ENCODE measurements at places on chromosomes 4 and X.

DNA sequence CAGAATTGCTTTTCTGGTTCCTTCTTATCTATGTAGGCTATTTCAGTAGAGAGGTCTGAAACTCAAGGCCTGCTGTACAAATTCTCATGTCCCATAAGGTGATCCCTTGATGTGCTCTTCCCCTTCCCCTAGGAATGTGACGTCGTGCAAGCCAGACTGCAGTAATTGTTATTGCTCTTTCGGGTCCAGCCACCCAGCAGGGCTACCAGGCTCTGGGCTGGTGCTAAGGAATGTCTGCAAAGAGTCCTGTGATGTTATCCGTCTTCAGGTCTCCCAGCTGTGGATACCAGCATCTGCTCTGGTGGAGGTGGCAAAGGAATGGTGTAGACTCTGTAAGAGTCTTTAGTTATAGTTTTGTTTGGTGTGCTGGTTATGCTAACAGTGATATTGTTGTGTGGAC lies 378.7 kb downstream of the C4orf33 start:
- DNase-seq = no peak

DNA sequence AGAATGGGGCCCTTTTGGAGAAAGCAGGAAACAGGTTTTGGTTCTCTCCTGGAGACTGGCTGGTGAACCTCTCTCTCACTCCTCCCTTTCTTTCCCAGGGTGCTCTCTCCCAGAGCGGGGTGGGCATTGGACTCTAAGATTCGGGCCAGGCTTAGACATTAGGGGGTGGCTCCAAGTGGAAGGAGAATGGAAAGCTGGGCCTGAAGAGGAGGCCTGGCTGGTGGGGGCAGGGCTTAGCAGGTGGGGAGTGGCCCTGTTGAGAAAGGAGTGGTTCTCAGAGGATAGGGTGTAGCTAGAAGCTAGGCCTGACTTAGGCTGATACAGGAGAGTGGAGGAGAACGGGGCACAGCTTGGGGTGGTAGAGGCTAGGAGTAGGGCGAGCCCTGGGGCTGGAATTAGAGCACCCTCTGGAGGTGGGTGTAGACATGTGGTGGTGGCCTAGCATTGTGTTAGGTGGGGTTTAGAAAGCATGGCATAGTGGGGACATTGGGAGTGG lies 5.7 kb downstream of the PLP2 start:
- peak; percentile 94 for DNase-seq

- no peak for DNase-seq
These were observed 264.9 kb upstream of the ZC4H2 start for GRCh38 chrX:65241059-65241721.

- no peak for DNase-seq
These were observed 29.4 kb upstream of the TAB3 start for GRCh38 chrX:30918480-30918879.

DNA sequence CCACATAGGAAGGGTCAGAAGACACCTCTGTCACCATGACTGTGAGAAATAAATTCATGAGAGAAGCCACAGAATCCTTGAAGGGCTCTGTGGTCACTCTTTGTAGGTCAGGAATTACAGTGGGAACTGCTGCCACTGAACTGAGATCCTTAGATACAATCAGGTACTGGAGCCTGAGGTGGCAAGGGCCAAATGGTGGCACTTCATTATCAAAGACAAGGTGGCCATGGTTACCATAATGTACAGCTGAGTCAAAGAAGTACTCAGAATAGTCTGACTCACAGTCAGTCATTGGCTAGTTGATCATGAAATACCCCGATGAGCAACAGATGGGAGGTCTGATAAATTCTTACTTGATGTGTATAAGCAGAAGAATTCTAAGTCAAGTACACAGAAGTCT lies 131.9 kb downstream of the RTL3 start:
- no peak for DNase-seq

DNA sequence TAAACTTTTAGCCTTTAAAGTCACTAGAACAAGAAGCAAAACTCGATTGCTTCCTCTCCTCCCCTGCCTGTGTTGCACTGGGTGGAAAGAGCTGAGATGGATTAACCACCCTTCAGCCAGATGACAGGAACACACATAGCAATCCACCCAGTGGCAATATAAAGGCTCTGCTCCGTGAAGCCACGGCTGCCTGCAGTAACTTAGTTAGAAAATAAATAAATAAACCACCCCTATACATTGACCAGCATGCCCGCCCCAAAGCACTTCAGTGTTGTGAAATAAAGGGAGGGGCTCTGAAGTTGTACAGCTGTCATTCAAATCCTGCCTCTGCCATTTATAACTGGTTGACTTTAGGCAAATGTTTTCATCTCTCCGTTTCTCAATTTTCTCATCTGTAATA lies 217.1 kb upstream of the LDB2 start:
- no peak for DNase-seq

DNA sequence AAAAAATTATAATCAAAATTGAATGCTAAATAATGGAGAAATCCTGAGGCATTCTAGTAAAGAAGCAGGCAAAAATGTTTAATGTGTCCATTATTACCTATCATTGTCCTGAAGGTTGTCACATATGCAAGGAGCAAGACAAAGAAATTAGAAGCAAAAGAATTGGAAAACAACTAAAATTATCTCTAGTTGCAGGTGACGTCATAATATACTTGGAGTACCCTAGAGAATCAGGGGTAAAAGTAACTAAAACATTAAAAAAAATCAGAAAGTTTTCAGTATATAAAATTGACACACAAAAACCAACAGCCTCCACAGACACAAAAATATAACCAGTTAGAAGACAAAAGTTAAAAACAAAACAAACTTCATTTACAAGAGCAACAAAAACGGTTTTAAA lies 21.4 kb downstream of the MAGEA1 start:
- DNase-seq = no peak

DNA sequence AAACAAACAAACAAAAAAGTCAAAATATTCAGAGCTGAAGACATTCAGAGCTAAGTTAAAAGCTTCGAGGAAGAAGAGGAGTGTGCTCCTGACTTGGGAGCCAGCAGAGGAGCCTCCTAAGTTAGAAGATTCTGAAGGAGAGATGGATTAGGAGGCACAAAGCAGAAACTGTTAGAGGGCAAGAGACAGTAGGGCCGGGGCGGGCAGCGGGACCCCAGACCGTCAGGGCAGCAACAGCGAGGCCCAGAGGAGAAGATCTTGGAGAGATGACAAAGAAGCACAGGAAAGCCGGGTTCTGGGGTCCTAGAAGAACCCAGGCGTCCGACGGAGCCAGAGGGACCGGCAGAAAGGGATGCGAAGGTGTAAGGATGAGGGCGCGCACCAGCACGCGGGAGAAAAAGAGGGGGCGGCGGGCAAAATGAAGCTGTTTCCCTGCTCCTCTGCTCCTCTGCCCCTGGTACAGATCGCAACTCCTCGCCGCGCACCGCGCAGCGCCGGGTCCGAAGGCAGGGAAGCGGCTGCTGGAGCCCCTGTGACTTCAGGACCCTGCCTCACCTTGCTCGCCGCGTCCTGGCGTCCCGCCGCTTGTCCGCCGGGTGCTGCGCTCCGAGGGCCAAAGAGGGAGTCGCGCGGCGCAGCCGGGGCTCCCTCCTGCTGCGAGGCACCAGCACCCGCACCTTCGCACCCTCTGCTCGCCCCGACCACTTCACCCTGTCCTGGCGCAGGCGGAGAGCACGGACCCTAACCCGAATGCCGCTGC lies 477 bp downstream of the KLHL13 start:
- peak; percentile 1 for DNase-seq

DNA sequence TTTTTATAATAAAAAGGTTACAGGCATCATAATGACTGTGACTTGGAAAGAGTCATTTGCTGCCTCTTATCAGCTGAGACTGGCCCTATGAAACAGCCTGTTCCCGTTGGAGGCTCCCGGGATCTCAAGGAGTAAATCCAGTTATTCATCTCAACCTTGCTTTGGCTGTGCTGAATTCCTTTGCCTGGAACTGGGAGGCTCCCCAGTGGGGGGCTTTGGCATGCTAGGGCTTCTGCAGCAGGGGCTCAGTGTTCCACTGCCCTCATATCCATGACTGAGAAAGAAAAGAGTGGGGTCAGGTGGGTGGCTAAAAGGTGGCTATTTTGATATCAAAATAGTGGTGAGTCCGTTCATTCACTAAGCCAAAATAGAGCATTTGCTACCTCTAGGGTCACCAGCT lies 71.2 kb downstream of the TRPC5 start:
- no peak for DNase-seq

GRCh38 chrX:19647731-19648588 lies 132.7 kb upstream of the MAP3K15 start:
- DNase-seq = no peak

- no peak for DNase-seq
These were observed 288.0 kb upstream of the SFRP2 start for GRCh38 chr4:154076921-154077320.

- DNase-seq = no peak
These were observed 2.4 kb downstream of the ZNF275 start for GRCh38 chrX:153336121-153336894.

DNA sequence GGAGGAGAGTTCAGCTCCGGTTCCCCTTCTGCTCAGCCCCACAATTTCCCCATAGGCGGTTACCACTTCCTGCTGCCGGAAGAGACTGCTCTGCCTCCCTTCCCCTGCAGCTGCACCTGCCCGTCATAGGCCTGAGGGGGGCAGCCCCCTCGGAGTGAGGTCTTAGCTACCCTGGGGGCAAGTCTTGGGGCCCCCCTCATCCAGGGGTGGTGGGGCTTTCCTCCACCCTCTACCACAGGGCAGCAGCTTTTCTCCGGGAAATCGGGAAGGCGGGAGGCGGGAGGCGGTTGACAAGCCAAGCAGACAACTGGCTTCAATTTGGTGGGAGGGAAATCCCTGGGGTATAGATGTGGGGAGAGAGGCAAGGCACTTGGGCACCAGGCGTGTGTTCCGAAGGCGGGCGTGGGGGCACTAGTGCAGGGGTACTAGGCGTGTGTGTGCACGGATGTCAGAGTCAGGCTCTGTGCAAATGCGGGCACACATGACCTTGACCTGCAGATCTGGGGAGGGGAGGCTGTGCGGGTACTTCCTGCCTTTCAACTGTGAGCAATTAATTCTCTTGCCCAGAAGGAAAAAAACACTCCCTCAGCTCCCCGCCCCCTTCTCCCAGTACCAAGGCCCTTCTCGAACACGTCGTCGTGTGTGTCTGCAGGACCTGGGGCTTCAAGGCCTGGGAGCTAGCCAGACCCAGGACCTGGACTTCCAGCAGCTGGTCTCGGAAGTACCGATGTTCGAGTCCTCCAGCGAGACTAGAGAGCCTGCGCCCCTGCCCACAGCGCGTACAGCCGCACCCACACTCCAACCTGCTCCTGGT lies 1.0 kb upstream of the ARHGAP4 start:
- peak; percentile 65 for DNase-seq

GRCh38 chrX:108029928-108030711 lies 14.7 kb upstream of the VSIG1 start:
- no peak for DNase-seq

GRCh38 chr4:7902826-7903225 lies 36.8 kb downstream of the AFAP1 start:
- DNase-seq = no peak

DNA sequence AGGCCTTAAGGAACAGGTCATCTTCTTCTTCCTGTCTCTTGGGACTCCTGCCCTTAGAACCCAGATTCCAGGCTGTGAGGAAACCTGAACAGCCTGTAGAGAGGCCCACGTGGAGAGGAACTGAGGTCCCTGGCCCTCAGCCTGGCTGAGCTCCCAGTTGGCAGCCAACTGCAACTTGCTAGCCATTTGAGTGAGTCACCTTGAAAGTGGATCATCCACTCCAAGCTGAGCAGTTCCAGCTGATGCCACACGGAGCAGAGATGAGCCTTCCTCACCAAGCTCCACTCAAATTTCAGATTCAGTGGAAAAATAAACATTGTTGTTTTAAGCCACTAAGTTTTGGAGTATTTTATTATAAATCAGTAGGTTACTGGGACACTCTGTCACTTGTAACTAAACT lies 392.5 kb downstream of the BCOR start:
- DNase-seq = peak; percentile 46

DNA sequence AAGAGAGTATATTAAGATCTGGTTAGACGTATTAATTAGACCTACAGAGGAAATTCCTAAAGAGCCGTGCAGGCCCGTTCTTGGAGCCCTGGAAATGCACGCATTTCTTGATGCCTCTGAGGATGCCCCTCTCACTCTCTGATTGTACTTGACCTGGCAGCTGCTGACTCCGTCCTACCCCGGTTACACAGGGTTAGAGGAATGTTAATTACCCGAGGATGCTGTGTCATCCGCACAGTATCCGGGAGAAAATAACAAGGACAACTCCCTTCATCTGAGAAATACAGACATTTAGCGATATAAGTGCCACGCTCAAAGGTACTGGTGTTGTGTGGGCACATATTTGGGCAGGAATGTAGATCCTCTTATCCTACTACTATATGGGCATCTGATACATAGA lies 404.6 kb upstream of the FAT1 start:
- no peak for DNase-seq

DNA sequence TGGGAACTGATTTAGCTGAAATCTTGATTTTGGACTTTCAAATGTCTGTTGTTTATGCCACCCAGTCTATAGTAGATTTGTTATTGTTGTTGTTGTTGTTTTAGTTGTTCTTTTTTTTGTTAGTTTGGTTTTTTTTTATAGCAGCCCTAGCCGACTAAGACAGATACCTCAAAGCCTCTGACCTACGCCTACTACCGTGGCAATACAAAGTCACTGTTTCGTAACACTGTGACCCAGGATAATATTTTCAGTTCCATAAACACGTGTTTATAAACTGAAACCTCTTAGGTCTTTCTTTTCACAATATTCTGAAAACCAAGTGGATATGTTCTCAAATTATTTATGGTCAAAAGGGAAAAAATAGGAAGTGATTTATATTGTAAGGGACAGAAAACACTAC lies 32.8 kb downstream of the VCX2 start:
- DNase-seq = no peak

DNA sequence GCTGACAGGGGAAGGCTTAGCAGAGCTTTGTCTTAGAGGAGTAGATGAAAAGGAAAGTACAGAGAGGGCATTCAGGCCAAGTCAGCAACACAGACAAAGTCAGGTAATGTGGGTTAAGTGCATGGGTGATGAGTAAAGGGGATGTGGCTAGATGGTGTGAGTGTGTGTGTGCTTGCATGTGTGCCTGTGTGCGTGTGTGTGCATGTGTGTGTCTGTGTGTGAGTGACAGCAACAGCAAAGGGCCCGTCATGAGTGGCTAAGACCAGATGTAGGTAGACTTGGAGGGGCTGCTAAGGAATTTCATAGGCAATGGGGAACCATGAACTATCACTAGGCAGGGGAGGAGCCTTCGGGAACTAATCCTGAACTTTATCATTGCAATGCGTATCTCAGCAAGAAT lies 2.2 kb upstream of the GPR78 start:
- DNase-seq = no peak

GRCh38 chrX:114201622-114202021 lies 382.3 kb upstream of the HTR2C start:
- DNase-seq = no peak

DNA sequence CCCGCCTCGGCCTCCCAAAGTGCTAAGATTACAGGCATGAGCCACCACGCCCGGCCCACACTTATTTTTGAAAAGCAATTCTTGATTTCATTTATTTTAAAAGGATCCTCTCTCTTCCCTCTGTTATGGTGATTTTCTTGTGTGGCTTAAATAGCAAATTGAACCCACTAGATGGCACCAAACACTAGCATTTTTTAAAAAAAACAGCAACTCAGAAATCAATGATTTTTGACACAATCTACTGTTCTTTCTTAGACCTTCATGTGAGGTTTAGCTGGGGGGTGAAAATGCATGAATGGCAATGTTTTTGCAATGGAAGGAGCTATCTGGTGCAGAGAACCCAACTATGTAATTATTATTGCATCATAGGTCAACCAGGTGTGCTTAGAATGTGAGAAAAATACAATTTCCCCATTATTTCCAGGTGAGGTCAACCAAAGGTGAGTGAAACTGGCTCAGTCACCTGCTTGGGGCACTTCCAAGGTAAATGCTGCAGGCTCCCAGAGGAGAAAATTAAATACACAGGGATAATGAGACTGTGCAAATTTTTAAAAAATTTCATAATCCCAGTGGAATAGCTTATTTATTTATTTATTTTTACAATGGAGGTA lies 226.7 kb upstream of the PRKX start:
- peak; percentile 26 for DNase-seq

All from hematopoietic multipotent progenitor cell treated with erythropoietin and hydrocortisone succinate and interleukin-3 and kit ligand, for 8 days (in vitro differentiated cells).